ENCODE measurements at places on chromosomes 2 and 18. TPM values are rescaled to one million over a fixed set of nuclear protein-coding genes. Genes with fewer than 3 reads are reported as not detected.
A peak's percentile ranks its signal among the peaks of the same experiment; 100 is the strongest.

Gene SCN9A
- polyA plus RNA-seq: 33.7 TPM

DNA sequence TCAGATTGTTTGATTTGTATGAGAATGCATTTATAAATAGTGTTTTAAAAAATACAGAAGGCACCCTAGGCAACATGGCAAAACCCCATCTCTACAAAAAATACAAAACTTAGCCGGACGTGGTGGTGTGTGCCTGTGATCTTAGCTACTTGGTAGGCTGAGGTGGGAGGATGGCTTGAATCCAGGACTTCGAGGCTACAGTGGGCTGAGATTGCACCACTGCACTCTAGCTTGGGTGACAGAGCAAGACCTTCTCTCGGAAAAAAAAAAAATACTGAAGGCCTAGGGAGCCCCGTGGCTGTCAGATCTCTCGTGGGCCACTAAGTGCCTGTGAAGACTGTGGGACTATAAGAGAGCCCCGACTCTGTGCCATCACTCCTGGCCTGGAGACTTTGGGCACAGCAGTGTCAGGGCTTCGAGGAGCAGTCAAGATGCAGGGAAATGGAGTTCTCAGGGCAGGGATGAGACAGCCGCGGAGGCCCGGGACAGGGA lies 40.5 kb downstream of the MYO7B start:
- H3K27me3 ChIP-seq: peaks cover 4% of the 10 kb centered on the region
- no peak overlapping the region for H3K27ac ChIP-seq
- no peak for DNase-seq
- no peaks in the 10 kb centered on the region for H3K36me3 ChIP-seq

DNA sequence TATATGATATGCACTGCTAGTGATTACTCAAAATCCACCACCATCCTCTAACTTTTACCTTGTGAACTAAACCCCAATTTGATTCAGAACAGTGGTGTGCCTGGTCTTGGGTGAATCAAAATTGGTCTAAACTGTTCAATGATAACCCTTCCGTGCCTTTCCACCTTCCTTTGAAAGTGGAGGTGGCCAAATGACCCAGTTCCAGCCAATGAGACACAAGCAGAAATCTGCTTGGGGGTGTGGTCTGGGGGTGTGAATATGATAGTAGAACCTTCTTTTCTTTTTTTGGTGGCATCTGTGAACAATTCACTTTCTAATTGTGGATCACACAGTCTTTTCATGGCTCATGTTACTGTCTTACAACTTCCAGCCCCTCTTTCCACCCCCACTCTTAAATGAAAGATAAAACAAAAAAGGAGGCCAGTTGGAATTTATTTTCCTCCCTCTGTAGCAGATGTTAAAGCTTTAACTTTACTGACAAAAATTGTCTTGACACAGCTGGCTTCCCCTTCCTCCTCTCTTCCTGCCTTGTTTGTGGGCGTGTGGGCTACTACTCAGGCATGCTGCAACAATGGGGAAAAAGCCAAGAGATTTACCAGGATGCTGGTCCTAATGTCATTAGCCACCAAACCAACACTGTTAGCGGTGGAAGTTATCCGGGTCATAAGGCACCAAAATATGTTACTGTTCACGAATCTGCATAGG lies 58.8 kb upstream of the ANKRD44 start:
- H3K27me3 ChIP-seq: no peaks in the 10 kb centered on the region
- peaks cover 3% of the 10 kb centered on the region for H3K4me1 ChIP-seq
- H3K4me3 ChIP-seq: no peak overlapping the region
- DNase-seq: no peak

GRCh38 chr2:70962885-70963878 lies 15.2 kb upstream of the ANKRD53 start:
- H3K36me3 ChIP-seq: no peaks in the 10 kb centered on the region
- no peak overlapping the region for H3K27ac ChIP-seq
- H3K4me1 ChIP-seq: no peaks in the 10 kb centered on the region

GRCh38 chr2:99571021-99571420 lies 81.2 kb upstream of the REV1 start:
- peaks cover 23% of the 10 kb centered on the region for H3K36me3 ChIP-seq
- H3K4me1 ChIP-seq: peaks cover 2% of the 10 kb centered on the region
- no peak for DNase-seq
- no peak overlapping the region for H3K4me3 ChIP-seq
- no peaks in the 10 kb centered on the region for H3K27me3 ChIP-seq

DNA sequence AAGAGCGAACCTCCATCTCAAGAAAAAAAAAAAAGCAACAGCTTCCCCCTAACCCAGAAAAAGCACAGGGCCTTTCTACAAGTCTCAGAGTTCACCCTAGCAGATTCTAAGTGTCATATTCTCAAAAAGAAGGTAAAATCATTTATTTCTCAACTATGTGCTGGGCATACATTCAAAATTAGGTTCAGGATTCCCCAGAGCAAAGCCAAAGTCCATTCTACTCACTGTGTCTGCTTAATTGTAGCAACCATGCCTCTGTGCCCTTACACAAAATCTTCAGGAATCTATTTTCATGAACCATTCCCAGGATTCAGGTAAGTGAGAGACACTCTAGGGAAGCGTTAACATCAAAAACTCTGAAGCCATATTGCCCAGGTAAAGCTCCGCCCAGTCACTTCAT lies 40.0 kb downstream of the CPO start:
- H3K27ac ChIP-seq: no peak overlapping the region
- DNase-seq: no peak
- H3K27me3 ChIP-seq: peaks cover 5% of the 10 kb centered on the region
- H3K4me1 ChIP-seq: peaks cover 9% of the 10 kb centered on the region
- no peak overlapping the region for H3K4me3 ChIP-seq

Gene STON1
- 3.1 TPM for polyA plus RNA-seq

DNA sequence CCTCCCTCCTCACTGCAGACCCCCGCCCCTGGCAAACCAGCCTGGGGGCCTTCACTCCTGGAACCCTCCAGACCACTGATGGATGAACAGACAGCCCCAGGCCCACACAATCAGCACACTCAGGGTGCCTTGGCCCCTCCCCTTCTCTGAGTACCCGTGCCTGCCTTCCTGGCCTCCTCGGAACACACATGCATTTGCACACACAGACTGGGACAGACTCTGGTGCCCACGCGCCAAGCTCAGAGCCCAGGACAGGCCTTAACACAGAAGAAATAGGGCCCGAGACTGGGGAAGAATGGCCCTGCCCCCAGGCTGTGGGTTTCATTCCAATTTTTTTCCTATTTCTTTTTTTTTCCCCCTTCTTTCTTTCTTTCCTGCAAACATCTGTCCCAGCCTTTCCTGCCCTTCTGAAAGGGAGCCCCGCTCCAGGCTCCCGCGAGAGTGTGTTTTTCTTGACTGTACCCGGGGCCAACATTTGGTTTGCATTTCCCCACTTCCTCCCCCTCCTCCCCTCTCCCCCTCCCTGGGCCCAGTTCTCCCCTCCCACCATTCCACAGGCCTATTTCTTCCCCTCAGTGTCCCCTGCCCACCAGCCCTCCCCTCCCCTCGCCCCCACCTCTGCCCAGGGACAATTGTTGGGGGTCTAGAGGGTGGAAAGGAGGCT lies 618 bp upstream of the TNS1 start:
- peak overlapping the region; percentile 94 for H3K27ac ChIP-seq
- H3K36me3 ChIP-seq: no peaks in the 10 kb centered on the region
- H3K4me1 ChIP-seq: peaks cover 45% of the 10 kb centered on the region
- H3K27me3 ChIP-seq: no peaks in the 10 kb centered on the region
- DNase-seq: peak; percentile 55

GRCh38 chr2:43905871-43906270 lies 67.1 kb downstream of the ABCG8 start:
- no peaks in the 10 kb centered on the region for H3K27me3 ChIP-seq
- H3K27ac ChIP-seq: no peak overlapping the region
- no peak overlapping the region for H3K4me3 ChIP-seq
- no peak for DNase-seq
- no peaks in the 10 kb centered on the region for H3K4me1 ChIP-seq

- H3K4me3 ChIP-seq: no peak overlapping the region
- no peaks in the 10 kb centered on the region for H3K27me3 ChIP-seq
- no peak for DNase-seq
Measured at GRCh38 chr2:162888652-162889051, 50.1 kb upstream of the KCNH7 start.

DNA sequence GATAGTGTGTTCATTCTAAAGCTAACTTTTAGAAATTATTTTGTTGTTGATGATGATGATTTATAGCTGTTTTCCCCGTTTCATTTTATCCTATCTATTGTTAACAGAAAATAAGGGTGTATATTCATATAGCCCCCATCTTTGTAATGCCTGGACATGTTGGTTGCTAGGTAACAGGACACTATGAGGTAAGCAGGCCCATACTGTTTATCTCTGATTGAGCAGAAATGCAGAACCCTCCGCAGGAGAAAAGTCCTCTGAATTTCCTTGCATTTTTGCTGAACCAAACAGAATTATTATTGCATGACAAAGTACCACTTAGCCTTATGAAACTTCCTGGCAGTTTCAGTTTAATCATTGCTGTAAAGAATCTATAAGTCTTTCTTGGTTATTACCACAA lies 339.4 kb downstream of the DCC start:
- no peaks in the 10 kb centered on the region for H3K27me3 ChIP-seq
- H3K4me1 ChIP-seq: no peaks in the 10 kb centered on the region
- H3K27ac ChIP-seq: no peak overlapping the region
- H3K4me3 ChIP-seq: no peak overlapping the region

GRCh38 chr2:3876221-3876620 lies 172.8 kb downstream of the DCDC2C start:
- H3K27me3 ChIP-seq: no peaks in the 10 kb centered on the region
- H3K4me1 ChIP-seq: no peaks in the 10 kb centered on the region
- no peak overlapping the region for H3K4me3 ChIP-seq
- H3K27ac ChIP-seq: no peak overlapping the region

Gene AP1S3
- 3.1 TPM for polyA plus RNA-seq

DNA sequence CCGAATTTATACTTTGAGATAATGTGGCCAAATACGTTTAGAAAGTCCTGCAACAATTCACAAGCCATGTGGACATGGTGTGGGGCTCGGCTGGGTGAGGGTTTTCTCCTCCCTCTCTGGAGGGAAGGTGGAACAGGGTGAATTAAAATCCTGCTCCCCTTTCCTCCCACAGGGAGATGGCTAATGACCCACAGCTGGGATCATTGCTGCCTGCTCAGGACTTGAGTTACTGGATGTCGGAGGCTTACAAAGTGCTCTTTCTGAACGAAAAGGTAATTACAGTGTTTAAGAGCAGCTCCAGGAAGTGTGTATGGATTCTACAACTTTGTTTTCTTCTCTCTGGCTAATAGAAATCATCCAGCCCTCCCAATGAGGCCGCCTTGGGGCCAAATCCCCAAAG lies 97.9 kb upstream of the ALKAL2 start:
- H3K27me3 ChIP-seq: no peaks in the 10 kb centered on the region
- H3K27ac ChIP-seq: no peak overlapping the region
- no peak overlapping the region for H3K4me3 ChIP-seq

- no peak for DNase-seq
- no peaks in the 10 kb centered on the region for H3K27me3 ChIP-seq
- no peak overlapping the region for H3K27ac ChIP-seq
- no peak overlapping the region for H3K4me3 ChIP-seq
- no peaks in the 10 kb centered on the region for H3K36me3 ChIP-seq
- no peaks in the 10 kb centered on the region for H3K4me1 ChIP-seq
Measured at GRCh38 chr18:53305461-53305860, 919.0 kb downstream of the MBD2 start.

GRCh38 chr2:212536817-212537725 lies 1.5 kb downstream of the ERBB4 start:
- no peak for DNase-seq
- no peaks in the 10 kb centered on the region for H3K36me3 ChIP-seq
- peaks cover 42% of the 10 kb centered on the region for H3K27me3 ChIP-seq

GRCh38 chr2:112140899-112141625 lies 2.9 kb downstream of the FBLN7 start:
- no peak overlapping the region for H3K4me3 ChIP-seq
- H3K36me3 ChIP-seq: no peaks in the 10 kb centered on the region
- no peak for DNase-seq
- H3K27ac ChIP-seq: no peak overlapping the region

DNA sequence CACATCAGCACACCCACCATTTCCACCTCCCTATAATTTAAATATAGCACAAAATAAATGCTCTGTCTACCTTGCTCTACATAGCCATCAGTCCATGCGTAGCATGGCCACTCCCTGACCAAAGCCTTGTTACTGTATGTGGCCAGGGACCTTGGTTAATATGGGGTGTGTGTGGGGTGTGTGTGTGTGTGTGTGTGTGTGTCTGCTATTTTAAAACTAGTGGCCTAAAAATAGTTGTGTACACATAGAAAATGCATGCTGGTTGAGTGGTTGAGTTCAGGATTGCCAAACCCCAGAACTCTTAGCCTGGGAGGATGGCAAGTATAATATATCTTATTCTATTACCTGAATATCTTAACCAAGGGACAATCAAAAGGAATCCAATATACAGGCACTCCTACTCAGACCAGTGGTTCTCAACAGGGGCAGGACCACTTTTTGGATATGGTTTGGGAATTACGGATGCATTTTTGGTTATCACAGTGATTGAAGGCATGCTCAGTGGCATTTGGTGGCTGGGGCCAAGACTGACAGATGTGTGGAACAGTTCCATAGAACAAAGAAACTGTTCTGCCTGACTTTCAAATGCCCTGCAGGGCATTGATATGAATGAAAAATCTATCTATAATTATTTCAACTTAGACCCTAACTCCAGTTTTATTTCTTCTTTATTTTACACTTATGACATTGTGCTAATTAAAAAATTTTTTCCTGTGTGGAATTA lies 72.3 kb upstream of the PSME4 start:
- H3K27ac ChIP-seq: no peak overlapping the region
- H3K36me3 ChIP-seq: no peaks in the 10 kb centered on the region
- H3K27me3 ChIP-seq: no peaks in the 10 kb centered on the region
- no peak overlapping the region for H3K4me3 ChIP-seq
- peaks cover 8% of the 10 kb centered on the region for H3K4me1 ChIP-seq
- DNase-seq: no peak

GRCh38 chr2:111534910-111535352 lies 349.1 kb downstream of the ANAPC1 start:
- H3K4me1 ChIP-seq: peaks cover 23% of the 10 kb centered on the region
- no peaks in the 10 kb centered on the region for H3K27me3 ChIP-seq
- no peaks in the 10 kb centered on the region for H3K36me3 ChIP-seq

DNA sequence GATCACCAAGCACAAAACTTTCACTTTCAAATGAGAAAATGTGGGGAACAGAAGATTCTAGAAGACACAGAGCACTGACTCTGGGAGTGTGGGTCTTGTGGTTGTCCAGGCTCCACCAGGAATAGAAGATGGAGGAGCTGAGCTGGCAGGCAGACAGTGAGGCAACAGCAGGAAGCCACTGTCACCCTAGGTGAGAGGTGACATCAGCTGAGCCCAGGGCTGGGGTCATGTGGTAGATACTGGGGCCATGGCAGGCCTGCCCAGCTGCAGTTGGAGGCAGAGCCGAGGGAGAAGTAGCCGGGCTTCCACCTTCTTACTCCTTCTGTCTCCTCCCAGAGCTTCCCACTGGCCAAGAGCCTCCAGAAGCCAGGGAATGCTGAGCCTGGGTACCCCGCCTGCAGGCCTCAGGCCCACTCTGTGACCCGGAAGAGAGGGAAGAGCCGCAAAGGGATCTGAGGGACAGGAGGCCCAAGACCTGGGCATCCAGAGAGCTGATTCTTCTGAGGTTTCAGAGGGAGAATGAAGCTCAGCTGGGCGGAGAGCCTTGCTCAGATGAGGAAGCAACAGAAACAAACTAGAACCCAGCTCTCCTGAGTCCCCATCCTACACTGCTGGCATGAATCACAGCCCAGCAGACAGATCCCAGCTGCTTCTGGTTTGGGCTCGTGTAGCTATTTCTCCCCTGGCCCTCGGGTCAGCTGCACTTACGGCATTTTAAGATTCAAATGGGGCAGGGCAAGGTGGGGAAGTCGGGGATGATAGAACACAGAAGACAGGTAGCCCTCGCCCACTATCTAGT lies 39.8 kb upstream of the ASAP2 start:
- peaks cover 25% of the 10 kb centered on the region for H3K4me1 ChIP-seq
- peak; percentile 28 for DNase-seq
- H3K27me3 ChIP-seq: no peaks in the 10 kb centered on the region

GRCh38 chr18:8724452-8724851 lies 19.1 kb downstream of the MTCL1 start:
- no peaks in the 10 kb centered on the region for H3K27me3 ChIP-seq
- H3K4me3 ChIP-seq: no peak overlapping the region
- peaks cover 43% of the 10 kb centered on the region for H3K36me3 ChIP-seq
- H3K27ac ChIP-seq: peak overlapping the region; percentile 41

All from IMR-90 (cell line).